ENCODE measurements at places on chromosomes 1 and 21.

GRCh38 chr1:36369061-36369861, 16.5 kb downstream of the STK40 start:
- DNase-seq, result peak; percentile 81

DNA sequence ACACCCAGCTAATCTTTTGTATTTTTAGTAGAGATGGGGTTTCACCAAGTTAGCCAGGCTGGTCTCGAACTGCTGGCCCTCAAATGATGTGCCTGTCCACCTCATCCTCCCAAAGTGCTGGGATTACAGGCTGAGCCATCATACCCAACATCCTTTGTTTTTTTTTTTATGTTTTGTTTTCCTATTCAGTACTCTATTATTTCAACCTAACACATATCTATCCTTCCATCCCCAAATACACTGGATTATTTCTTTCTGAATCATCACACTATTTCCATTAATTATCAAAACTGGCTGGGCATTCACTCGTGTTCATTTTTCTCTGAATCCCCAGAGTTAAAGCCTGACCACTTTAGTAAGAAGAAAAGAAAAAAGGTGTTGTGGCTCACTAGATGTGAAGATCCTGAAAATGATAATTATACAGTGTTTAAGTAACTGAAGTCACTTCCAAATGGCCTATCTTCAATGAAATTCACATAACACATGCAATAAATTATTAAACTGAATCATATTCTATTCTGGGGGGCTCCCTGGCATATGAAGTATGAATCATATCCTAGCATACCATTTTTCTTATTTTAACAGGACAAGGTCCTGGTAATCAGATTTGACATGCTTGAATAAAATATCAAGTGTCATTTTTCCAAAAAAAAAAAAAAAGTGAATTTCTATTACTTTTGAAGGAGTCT, 1754.2 kb downstream of the BRINP3 start:
- DNase-seq, result no peak

- no peak for DNase-seq
These were observed 9.6 kb downstream of the CLEC20A start for GRCh38 chr1:178487070-178487615.

DNA sequence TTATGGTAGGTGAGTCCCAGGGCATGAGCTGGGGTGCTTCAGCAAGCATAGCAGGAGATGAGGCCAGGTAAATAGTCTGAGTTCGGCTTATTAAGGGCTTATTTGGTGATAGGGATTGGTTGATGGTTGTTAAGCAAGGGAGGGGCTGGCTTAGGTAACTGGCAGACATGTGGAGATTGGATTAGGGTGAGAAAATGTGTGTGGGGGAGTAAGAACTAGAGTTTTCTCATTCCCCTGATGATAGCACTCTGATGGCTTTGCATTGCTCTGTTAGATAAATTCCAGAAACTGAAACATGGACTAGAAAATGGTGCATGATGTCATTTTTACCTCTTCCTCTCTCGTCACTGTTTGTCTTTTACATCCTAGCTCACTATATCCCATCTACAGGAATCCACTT, 53.6 kb downstream of the FGGY start:
- no peak for DNase-seq

DNA sequence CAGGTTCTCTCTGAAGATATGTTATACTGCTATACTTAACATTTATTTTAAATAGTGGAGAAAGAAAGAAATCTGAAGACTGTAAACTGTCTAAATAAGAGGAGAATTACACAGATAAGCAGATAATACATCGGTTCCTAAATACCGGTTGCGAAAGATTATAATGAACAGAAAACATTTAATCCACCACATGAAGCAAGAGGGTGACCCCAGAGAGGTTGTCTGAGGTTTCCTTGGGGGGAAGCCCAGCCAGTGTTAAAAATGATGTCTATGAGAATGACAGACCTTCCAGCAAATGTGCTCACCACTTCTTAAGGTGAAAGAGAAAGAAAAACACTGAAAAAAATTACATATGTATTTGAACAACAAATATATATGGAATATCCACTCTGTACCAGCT, 356.4 kb upstream of the KAZN start:
- DNase-seq, result no peak

DNA sequence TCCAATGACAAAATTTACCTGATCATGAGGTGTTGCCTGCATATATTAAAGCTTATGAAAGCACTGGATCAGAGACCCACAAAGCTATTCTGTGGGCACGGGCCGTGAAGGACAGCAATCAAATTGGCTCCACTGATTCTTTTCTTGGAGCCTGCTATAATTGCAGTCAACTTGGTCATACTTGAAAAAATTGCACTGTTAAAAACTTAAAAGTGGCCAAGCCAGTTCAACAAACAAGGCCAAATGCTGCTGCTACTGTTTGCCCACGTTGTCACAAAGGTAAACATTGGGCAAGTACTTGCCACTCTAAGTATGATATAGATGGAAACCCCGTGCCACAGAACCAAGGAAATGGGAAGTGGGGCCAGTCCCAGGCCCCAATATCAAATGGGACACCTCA, 37.8 kb downstream of the CYP4A11 start:
- no peak for DNase-seq

DNA sequence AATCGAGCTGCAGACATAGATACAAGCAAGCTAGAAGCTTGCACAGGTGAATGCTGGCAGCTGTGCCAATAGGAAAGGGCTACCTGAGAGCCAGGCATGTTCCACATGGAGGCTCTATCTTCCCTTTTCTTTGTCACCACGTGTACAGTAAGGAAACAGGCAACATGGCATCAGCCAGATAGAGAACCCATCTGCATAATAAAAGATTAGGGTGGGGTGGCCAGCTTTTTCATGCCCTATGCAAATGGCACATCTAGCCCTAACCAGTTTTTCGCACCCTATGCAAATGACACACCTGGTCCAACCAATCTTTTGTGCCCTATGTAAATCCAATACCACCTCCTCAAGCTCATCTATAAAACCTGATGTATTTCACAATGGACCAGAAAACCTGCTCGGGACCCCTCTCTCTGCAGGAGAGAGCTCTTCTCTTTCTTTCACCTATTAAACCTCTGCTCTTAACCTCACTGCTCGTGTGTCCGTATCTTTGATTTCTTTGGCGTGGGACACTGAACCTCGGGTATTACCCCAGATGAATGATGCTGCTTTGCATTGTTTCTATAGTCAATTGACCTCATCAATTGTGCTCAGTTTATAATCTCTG, 93.9 kb downstream of the SLC30A10 start:
- no peak for DNase-seq

- no peak for DNase-seq
These were observed 111.1 kb downstream of the RERE start for GRCh38 chr1:8706291-8706690.
